ENCODE measurements at places on chromosomes 7 and 10.
A peak's percentile ranks its signal among the peaks of the same experiment; 100 is the strongest.

- peak; percentile 23 for DNase-seq
Observed at GRCh38 chr7:727104-727805, at the start of gene PRKAR1B. TSS of gene PRKAR1B (minus strand) at chr7:727281. CDS start at chr7:711505, 15,776 bp downstream.

- no peak for DNase-seq
Observed at GRCh38 chr7:158032561-158033115, 555.0 kb downstream of the PTPRN2 start.

GRCh38 chr7:136014659-136015058 is 37.5 kb upstream of the MTPN start:
- no peak for DNase-seq

- no peak for DNase-seq
Observed at GRCh38 chr10:11237571-11237970, 219.9 kb downstream of the CELF2 start.

DNA sequence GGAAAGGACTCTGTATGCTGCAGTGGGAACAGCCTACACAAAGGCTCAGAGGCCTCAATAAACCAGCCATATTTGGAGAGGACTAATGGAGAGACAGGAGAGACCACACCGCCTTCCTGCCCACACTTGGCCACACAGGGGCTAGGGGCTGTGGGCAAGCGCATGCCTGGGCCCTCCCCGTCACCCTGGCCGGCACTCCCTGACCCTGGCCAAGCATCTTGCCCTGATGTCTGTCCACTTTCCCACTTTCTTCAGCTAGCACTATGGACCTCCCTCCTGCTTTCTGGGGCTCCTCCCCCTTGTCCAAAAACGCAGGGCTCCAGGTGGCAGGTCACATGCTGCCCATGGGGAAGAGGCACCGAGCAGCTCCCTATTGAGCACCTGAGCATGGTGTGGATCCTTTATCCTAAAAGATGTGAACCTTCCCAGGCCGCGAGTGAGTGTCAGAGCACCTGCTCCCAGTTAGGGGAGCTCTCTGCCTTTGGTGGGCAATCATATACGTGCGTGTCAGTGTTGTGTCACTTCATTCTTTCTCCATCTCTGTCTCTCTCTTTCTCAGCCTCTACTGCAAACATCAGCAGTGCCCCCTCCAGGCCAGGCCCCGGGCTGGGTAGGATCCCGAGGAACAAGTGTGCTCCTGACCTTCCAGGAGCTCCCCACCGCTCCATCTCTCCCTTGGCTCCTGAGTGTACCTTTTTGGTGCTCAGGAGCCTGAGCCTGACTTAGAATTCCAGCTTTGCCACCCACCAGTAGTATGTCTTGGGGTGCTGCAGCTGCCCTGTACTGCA is 74.0 kb downstream of the ZMIZ1 start:
- DNase-seq, result no peak

DNA sequence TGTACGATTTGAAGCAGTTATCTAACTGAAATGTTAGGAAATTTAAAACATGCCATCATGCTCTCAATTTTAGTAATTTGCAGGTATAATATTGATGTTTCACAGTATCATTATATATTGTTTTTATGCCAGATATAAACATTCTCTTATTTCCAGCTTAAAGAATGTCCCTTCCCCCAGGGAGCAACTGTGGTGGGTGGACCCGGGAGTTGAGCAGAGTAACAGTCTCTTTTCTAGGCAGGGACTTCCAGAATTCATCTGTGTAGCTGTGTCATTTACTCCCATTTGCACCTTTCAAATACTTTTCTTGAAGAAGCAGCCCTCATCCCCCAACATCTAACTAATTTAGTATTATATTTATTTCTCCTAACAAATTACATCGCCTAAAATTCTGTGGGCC is 9.6 kb downstream of the INPP5F start:
- no peak for DNase-seq

DNA sequence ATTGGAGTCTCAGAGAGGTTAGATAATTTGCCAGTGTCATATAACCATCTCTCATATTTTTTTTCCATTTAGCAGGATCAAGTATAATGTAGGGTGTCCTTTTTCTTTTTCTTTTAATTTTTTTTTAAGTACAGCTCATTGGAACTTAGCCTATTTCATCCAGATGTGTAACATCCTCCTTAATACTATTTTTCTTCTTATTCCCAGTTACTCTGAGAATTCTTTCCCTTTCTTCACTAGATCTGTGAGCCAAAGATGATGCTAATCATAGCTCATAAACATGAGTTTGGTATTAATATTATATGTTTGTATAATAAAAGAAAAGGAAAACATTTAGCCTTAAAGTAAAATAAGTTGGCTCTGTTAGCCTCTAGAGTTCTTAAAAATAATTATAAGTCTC is 32.8 kb downstream of the PPP1R9A start:
- no peak for DNase-seq

- DNase-seq, result no peak
Observed at GRCh38 chr10:99619090-99619800, 994 bp downstream of the SLC25A28 start.

- no peak for DNase-seq
Observed at GRCh38 chr7:20270867-20271266, 53.7 kb upstream of the MACC1 start.

GRCh38 chr7:106717955-106718871 is 57.3 kb upstream of the CCDC71L start:
- DNase-seq, result peak; percentile 59

- no peak for DNase-seq
Observed at GRCh38 chr7:51066405-51066882, 250.2 kb downstream of the COBL start.

GRCh38 chr7:116166156-116166555 is 44.2 kb upstream of the TES start:
- no peak for DNase-seq

DNA sequence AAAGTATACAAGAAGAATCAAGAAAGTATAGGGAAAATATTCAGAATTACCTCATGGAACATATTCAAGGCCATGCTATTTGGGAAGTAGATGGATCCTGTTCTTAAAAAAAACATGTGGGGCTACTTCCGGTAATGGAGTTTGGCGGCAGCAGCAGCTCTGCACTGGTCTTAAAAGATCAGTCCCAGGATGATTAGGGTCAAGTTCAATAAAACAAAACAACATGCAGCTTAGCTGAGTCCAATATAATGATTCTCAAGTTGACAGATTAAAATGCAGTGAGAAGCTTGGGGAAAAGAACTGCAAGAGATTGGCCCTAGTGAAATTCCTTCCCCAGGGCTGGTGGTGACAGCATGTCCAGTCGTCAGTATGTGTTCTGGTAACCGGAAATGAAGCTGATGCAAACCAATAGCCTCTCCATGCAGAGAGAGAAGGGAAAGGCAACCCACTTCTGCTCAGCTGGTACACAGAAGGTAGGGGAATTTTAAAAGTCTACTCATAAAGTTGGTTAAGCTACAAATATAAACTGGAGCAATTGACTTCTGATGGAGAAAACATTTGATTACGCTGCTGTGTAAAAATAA is 305.1 kb upstream of the IMMP2L start:
- no peak for DNase-seq

GRCh38 chr7:132030086-132030568 is 473.7 kb upstream of the PODXL start:
- no peak for DNase-seq

GRCh38 chr10:130392031-130392430 is 255.8 kb downstream of the GLRX3 start:
- DNase-seq, result no peak

DNA sequence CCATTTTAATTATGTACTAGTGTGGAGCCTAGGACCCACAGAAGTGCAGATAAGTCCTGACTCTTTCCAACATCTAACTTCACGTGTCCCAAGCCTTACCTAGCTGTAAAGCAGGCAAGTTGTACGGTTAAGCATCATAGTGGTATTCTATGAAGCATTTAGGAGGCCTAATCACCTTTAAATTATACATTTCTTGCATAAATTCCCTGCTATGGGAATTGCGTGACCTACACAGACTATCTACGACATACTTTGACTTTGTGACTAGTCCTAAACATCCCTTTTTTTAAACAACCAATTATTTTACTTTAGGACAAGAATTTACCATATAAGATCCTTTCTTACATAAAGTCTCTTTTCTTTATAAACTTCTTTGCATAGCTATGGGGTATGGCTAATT is 37.7 kb upstream of the LRGUK start:
- no peak for DNase-seq

DNA sequence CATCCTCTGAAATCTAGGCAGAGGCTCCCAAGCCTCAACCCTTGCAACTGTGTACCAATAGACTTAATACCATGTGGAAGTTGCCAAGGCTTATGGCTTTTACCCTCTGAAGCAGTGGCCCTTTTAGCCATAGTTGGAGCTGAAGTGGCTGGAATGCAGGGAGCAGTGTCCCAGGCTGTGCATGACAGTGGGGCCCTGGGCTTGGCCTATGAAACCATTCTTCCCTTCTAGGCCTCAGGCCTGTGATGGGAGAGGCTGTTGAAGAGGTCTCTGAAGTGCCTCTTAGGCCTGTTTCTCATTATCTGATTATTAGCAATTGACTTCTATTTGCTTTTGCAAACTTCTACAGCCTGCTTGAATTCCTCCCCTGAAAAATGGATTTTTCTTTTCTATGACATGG is 612.7 kb upstream of the ZWINT start:
- no peak for DNase-seq

GRCh38 chr10:77526868-77527617 is 110.6 kb downstream of the KCNMA1 start:
- DNase-seq, result no peak

- no peak for DNase-seq
Observed at GRCh38 chr10:72679838-72680241, 12.1 kb upstream of the MCU start.

GRCh38 chr7:42099066-42099465 is 137.9 kb downstream of the GLI3 start:
- DNase-seq, result no peak

DNA sequence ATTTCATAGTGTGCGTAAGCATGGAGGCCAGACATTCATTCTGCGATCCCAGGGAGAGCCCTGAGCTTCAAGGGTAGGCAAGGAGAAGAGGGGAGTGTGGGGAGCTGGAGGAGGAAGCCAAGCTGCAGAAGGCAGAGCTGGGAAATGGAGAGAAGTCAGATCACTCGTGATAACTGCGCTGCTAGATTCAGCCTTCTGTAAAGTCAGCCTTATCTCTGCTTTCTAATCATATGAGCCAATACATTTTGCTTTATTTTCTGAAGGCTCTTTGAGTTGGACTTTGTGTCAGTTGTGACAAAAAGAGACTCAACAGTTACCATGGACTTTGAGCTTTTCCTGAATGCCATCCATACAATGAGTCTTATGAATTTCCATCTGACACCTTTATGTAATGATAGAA is 61.7 kb upstream of the CREB5 start:
- DNase-seq, result no peak

DNA sequence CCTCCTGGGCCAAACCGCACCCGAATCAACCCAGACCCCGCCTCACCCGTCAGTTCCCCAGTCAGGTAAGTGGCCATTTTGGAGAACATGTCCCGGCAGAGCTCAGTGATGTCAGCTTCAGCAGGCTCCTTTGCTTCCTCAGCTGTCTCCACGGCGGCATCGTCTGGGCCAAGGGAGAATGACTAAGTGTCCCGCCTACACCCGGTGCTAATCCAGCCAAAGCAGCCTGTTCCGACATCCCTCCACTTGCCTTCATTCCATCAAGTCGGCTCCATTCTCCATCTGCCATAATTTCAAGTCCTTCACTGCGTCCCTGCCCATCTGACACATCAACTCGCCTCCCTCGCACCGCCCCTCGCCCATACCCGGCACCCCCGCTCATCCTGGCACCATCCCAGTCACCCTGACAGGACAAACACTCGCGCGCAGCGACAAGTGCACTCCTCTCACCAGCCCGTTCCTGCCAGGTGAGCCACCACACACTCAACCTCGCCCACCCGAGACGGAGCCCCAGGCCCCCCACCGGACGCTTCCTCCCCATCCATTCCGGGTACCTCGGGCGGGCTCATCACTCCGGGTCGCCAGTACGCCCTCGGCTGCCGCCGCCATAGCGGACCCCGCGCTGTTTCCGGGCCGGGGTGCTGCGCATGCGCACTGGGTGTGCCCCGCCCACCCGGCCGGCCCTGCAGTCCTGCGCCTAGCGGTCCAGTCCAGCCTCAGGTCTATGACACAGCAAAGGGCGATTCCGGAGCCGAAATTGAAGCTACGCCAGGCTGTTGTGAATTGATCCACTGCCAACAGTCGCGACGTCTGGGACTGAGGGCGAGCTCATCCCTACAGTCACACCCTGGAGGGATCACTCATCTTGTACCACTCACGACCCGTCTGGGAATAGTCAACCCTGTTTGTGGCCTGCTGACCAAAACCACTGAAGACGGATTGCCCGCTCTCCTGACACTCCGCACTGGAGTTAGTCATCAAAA is at the start of gene BLOC1S2:
TSS of gene BLOC1S2 (minus strand) at position 630 of the 983 bp plus-strand sequence. CDS start at position 609, 21 bp downstream.
- DNase-seq, result peak; percentile 73

GRCh38 chr7:152969335-152969734 is 209.8 kb downstream of the ACTR3B start:
- DNase-seq, result no peak

DNA sequence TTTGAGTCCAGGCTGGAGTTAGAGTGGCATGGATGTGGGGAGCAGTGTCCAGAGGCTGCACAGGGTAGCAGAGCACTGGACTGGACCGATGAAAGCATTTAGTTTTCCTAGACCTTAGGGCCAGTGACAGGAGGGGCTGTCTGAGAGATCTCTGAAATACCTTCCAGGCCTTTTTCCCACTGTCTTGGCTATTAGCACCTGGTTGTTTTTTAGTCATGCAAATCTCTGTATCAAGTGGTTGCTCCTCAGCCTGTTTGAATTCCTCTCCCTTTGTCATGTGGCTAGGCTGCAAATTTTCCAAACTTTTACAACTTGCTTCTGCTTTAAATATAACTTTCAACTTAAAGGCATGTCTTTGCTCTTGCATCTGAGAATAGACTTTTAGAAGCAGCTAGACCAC is 504.3 kb upstream of the VSTM2A start:
- DNase-seq, result no peak

DNA sequence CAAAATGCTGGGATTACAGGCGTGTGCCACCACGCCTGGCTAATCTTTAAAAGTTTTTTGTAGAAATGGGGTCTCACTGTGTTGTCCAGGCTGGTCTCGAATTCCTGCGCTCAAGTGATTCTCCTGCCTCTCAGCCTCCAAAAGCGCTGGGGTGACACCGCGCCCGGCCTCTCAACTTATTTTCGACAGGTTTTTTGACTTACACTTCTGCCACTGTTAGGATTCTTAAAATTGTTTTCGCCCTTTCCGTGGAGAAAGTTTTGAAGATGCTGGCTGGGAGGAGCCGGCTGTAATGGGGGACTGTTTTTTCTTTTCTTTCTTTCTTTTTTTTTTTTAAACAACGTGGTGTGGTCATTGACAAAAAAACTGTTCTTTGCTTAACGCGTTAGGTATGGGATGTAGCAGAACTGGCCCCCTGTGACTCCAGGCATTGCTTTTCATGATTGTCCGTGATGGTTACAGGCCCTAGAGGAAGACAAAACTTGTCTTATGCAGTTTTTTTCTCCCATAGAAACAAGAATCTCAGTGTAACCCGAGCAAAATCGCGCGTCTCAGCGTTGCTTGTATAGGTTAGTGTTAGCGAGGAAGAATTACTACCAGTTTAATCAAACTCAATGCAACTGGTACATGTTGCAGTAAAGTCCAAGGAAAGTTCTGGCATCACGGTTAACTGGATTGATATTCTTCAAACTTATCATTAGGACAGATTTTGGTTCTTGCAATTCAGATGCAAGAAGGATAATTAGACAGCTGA is 72.2 kb downstream of the DAGLB start:
- no peak for DNase-seq

Data from stimulated activated CD4-positive, alpha-beta T cell treated with anti-CD3 and anti-CD28 coated beads, Interleukin-1b, Interleukin-23, amount 100 ng/mL, for 24 hours (primary cell).